ENCODE measurements at places on chromosomes 4 and X.

DNA sequence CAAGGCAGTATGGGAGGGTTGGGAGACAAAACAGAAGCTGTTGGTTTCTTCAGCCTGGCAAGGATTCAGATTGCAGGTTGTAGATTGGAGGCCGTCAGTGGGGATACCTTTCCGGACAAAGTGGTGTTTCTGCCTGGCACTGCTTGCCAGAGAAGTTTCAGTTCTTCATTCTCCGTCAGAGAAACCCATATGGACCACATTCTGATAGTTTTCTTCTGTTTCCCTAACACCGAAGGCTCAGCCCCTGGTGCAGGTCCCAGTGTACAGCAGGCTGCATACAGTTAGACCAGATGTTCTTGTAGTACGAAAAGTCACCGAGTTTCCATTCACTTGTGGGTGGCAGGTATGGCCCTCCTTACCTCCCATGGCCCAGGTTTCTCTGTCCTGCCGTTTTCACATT lies 107.3 kb downstream of the PTTG2 start:
- no peak for DNase-seq

DNA sequence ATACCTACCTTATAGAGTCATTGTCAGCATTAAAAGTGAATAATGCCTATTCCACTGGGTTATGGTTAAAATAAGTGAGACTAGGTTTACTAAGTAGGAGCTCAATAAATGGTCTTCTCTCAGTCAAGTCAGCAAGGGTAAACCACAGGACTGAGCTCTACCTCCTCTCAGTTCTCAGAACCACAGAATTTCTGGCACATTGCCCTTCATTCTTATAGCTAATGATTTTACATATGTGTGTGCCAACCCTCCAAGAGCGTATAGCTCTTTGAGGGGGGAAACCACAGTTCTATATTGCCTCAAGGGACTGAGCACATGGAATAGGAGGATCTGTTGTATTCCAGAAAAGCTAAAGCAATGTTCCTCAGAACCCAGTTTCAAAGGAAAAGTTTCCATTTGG lies 124.8 kb downstream of the ATG4A start:
- DNase-seq = no peak

DNA sequence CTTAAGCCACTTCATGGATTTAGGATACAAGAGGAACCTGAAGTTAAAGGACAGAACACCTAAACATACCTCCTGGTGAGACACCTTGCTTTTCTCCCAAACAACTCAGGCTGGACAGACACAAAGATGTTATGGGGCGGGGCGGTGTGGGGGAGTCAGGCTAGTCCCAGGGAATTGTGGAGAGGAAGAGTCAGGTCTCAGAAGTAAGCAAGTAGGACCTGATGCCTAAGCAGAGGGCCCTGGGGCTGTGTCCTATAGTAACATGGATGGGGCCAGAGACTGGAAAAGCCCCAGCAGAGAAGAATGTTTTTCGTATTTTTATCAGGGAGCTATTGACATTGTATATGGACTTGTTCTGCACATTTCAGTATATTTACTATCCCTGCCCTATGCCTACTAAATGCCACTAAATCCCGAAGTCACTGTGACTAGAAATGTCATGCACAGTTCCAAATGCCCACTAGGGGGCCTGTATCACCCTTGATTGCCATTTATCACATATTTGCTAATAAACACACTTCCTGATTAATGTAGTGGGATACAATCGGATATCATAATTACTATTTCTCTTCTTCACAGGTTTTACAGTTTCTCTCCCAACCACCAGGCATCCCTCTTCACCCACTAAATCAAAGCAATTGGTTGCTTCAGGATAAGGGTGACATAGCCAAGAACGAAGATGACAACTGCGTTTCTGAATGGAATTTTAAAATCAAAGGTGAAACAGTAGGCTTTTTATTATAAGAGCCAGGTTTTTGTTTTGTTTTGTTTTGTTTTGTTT lies 23.8 kb upstream of the ARHGAP10 start:
- peak; percentile 51 for DNase-seq

- no peak for DNase-seq
Measured at GRCh38 chr4:158875455-158875854, 106.6 kb downstream of the FNIP2 start.

DNA sequence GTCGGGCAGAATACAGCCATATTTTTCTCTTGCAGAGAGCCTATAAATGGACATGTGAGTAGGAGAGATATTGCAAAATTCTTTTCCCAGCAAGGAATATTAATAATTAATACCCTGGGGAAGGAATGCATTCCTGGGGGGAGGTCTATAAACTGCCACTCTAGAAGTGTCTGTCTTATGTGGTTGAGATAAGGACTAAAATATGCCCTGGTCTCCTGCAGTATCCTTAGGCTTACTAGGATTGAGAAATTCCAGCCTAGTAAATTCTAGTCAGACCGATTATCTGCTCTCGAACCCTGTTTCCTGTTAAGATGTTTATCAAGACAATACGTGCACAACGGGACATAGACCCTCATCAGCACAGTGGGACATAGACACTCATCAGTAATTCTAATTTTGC lies 872.6 kb downstream of the FSTL5 start:
- no peak for DNase-seq

All from kidney capillary endothelial cell (primary cell).